C1 segment of cervical spinal cord (tissue), 14 donors: ENCODE measurements at places on chromosomes 1 and 21.

DNA sequence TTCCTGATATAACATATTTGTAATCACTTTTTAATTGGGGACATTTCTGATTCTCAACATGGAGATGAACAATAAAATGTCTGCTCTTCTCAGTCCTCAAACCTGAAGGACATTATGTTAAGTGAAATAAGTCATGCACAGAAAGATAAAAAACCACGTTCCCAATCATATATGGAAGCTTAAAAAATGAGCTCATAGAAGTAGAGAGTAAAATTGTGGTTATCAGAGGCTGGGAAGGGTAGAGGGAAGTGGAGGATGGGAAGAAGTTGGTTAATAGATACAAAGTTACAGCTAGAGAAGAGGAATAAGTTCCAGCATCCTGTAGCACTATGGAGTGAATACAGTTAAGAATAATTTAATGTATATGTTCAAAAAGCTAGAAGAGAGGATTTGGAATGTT, 1.5 kb upstream of the CD48 start:
- DNase-seq, result no peak

DNA sequence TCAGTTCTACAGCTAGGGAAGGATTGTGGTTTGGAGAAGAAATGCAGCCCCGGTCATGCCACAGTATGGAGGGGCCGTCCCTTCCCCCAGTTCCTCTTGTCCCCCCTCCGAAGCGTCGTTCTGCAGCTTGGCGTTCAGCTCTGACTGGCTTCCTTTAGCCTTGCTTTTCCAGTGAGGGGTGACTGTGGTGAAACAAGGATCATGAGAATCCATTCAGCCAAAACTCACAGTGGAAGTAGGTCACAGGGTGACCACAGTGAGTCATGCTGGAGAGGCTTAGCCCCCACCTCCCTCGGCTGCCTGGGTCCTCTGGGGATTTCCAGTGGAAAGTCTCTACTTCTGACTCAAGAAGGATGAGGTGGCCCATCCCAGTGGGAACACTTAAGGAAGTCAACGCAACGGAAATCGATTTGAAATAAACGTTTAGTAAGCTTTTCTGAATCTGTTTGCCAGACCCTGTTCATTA, 37.3 kb upstream of the COL6A2 start:
- no peak for DNase-seq

GRCh38 chr1:221761354-221762002, 19.6 kb upstream of the DUSP10 start:
- DNase-seq, result no peak

DNA sequence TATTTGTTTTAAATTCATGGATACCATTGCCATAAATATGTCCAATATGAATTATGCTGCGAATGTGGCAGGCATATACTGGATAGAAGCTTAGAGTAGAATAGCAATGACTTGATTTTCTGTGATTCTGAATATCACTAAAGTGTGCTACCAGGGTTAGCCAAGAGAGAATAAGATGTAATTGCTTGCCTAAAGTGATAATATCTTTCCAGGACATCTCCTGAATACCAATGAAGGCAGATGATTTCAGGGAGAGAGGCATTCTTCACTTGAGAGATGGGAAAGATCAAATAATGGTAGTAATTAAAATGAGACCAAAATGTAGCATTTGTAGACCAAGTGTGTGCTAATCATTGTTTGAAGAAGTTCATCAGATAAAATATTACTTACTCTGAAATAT, 53.4 kb upstream of the KIAA1614 start:
- DNase-seq, result no peak
